ENCODE measurements at places on chromosomes 2 and 18.

DNA sequence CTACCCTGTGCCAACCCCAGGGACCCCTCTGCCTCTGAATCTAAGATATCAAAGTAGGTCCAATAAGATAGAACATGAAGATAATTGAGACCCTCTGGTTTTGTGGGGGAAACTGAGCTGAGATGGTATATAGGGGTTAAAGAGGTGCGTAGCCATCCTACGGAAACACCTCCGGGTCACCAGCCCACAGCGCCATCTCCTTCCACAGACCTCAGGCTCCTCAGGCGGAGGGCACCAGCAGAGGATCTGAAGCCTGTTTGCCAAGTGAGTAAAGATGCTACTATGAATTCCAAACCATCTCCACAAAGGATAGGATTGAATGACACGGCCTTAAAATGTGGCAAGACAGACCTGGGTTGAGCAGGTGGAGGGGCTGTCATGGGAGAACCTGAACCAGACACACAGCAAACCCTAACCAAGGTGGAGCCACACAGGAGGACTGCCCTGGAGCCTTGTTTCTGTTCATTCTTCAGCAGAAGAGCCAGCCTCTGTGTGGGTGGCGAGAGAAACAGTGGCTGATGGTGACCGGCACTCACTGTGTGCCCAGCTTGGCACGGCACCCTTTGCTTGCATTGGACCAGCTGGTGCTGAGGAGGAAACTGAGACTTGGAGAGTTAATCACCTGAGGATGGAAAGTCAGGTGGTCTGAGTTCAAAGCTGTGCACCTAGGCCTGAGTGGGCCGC is 10.2 kb downstream of the GBX2 start:
- peaks cover 7% of the 10 kb centered on the region for H3K27me3 ChIP-seq
- DNase-seq = no peak
- H3K4me3 ChIP-seq = no peak overlapping the region
- H3K36me3 ChIP-seq = no peaks in the 10 kb centered on the region
- H3K27ac ChIP-seq = no peak overlapping the region

- no peak overlapping the region for H3K4me3 ChIP-seq
- H3K4me1 ChIP-seq = peaks cover 10% of the 10 kb centered on the region
- peak; percentile 44 for DNase-seq
- H3K27me3 ChIP-seq = no peaks in the 10 kb centered on the region
- H3K36me3 ChIP-seq = no peaks in the 10 kb centered on the region
Measured at GRCh38 chr2:28956890-28957289, 24.2 kb upstream of the TOGARAM2 start.

DNA sequence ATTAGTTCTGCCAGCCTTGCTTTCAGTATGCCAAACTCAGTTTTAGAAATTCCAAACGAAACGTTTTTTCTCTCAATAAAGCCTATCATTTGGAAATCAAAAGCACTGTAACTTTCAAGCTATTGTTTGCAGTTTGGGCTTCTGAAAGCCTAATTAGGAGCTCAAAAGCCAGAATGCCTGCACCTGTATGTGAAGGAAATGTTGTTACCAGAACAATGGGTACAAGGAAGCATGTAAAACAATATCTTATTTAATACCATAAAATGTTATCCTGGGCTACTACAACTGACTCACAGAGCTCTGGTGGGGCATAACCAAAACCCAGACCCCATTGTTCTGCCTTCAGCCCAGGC is 12.6 kb upstream of the GULP1 start:
- no peaks in the 10 kb centered on the region for H3K36me3 ChIP-seq
- no peaks in the 10 kb centered on the region for H3K4me1 ChIP-seq
- H3K27me3 ChIP-seq = no peaks in the 10 kb centered on the region
- no peak overlapping the region for H3K4me3 ChIP-seq
- no peak overlapping the region for H3K27ac ChIP-seq

GRCh38 chr2:221641181-221641871 is 69.2 kb upstream of the EPHA4 start:
- no peaks in the 10 kb centered on the region for H3K27me3 ChIP-seq
- peak; percentile 72 for DNase-seq
- H3K27ac ChIP-seq = no peak overlapping the region
- no peak overlapping the region for H3K4me3 ChIP-seq

GRCh38 chr2:207479198-207479785 is 50.5 kb upstream of the CREB1 start:
- H3K27me3 ChIP-seq = peaks cover 34% of the 10 kb centered on the region
- no peak for DNase-seq
- H3K36me3 ChIP-seq = no peaks in the 10 kb centered on the region
- H3K27ac ChIP-seq = no peak overlapping the region
- peaks cover 1% of the 10 kb centered on the region for H3K4me1 ChIP-seq
- H3K4me3 ChIP-seq = no peak overlapping the region

All from A673 (cell line).